HTR-8/SVneo (cell line): ENCODE measurements at places on chromosomes 1 and 21.

- no peak for DNase-seq
Measured at GRCh38 chr1:66415866-66416265, 118.1 kb upstream of the SGIP1 start.

GRCh38 chr1:110508028-110508940 lies 10.7 kb downstream of the KCNA10 start:
- DNase-seq: no peak

GRCh38 chr1:90761781-90762589 lies 44.9 kb upstream of the BARHL2 start:
- no peak for DNase-seq

GRCh38 chr1:39106801-39107327 lies 80.7 kb downstream of the NDUFS5 start:
- no peak for DNase-seq

GRCh38 chr1:37714689-37715088 lies 22.4 kb downstream of the CDCA8 start:
- no peak for DNase-seq

DNA sequence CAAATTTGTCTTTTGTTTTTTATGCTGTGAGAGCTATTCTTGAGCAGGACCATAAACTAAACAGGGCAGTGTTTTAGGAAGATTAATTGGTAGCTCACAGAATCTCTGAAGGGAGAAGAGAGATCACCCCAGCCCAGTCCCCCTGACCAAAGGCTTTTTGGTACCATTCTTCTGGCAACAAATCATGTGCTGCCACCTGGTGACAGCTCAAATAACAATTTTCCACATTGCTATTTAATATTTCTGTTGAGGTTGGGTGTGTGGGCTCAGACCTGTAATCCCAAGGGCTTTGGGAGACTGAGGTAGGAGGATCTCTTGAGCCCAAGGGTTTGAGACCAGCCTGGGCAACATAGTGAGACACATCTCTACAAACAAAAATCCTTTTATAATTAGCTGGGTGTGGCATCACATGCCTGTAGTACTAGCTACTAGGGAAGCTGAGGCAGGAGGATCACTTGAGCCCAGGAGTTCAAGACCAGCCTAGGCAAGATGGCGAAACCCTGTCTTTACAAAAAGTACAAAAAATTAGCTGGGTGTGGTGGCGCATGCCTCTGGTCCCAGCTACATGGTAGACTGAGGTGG lies 2.2 kb upstream of the TESK2 start:
- peak; percentile 44 for DNase-seq

DNA sequence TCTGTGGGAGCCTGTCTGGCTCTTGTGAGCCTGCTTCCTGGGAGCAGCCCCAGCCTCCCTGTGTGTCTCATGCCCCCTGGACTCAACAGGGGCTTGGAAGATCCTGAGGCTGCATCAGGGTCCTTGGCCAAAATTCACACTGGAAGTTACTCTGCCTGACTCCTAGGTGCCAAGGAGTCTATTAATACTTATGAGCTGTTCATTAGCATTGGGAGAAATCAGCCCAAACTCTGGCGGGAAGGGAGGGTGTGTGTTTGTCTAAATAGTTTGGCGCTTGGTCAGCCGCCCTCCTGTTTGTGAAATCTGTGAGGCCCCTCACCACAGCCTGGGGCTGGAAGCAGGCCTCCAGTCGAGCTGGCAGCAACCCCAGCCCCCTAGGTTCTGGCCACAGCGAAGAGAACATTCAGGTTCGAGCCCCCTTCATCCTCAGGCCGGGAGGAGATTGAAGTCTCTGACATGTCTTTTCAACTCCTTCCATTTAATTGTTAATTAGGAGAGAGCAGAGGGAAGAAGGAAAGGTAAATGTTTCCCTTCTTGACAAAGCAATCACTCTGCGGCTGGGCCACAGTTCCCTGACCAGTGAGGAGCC lies 82.1 kb upstream of the F3 start:
- DNase-seq: no peak

DNA sequence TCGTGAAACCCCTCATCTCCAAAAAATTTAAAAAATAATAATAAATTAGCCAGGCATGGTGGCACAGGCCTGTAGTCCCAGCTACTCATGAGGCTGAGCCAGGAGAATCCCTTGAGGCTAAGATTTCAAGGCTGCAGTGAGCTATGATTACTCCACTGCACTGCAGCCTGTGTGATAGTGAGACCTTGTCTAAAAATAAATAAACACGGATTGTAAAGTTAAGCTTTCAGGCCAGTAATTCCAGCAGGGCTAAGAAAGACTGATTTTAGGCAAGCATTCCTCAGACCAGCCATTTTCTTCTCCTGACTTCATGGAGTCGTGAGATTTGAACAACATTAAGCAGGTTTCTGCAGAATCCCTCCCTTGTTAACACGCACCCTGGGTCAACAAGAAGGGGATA lies 77.2 kb upstream of the EFHD2 start:
- no peak for DNase-seq

- DNase-seq: no peak
Measured at GRCh38 chr1:117616356-117616755, 10.5 kb downstream of the TENT5C start.

DNA sequence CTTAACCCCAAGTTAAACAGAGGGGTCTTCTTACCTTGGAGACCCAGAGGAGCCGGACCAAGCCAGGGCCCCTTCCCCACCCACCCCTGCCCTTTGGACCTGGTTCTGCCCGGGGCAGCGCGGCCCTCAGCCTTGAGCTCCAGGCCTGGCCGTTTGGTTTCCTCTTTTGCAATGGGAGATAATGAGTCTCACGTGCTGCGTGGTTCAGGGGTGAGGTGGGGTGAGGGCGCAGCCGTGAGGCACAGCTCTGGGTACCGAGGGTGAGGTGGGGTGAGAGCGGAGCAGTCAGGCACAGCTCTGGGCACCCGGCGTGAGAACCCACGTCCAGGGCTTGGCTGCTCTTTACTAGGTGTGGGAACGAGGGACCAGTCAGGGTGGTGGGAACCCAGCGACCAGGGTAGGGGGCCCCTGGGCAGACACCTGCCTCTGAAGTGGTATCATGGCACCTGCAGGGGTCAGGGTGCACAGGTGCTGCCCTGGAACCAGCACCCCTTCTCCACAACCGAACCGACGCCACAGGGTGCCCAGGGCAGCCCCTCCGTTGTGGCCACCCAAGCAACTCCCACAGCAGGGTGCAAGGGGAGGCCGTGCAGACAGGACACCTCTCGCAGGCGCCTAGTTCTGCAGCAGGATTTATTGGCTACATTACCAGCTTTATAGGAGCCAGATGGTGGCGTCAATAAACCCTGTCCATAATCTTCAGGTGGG lies 182.2 kb downstream of the PRDM16 start:
- DNase-seq: no peak

GRCh38 chr1:246591504-246591903 lies 25.2 kb downstream of the CNST start:
- DNase-seq: no peak

DNA sequence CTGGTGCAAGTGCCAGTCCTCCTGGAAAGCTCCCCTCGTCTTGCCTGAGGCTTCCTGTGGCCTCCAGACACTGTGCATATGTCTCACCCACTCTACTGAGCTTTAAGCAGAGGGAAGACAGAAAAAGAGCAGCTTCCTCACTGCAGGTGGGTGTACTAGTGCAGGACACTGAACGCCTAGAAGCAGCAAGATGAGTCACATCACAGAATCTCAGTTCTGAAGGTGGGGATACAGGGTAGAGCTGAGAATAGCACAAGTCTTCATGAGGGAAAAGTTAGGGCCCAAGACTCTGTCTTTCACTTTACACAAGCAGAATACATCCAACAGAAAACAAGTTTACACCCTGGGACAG lies 37.4 kb downstream of the PCAT6 start:
- DNase-seq: no peak

DNA sequence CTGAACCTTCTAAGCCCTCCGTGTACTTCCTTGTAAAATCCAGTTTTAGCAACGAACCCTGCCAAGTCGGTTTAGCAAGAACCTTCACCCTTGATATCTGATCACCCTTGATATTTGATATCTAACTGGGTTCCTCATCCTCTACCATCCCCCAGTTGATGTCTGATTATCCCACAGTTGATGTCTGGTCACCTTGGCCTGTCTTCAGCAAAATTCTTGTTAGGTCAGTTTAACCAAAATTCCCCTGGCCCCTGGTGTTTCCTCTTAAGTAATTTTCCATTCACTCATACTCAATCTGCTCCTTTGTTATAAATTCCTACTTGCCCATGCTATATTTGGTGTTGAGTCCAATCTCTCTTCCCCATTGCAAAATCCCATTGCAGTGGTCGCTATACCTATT lies 114.5 kb upstream of the ZNHIT6 start:
- no peak for DNase-seq

DNA sequence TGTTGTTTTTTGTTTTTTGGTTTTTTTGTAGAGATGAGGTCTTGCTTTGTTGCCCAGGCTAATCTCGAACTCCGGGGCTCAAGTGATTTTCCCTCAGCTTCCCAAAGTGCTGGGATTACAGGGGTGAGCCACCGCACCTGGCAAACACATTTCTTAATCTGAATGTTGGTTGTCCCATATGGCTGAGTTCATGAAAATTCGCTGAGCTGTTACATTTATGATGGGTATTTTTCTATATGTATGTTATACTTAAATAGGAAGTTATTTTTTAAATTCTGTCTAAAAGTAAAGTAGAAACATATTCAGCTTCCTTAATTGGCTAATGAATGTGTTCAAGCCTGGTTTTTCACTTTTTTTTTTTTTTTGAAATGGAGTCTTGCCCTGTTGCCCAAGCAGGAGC lies 75.1 kb downstream of the ASH1L start:
- DNase-seq: no peak

DNA sequence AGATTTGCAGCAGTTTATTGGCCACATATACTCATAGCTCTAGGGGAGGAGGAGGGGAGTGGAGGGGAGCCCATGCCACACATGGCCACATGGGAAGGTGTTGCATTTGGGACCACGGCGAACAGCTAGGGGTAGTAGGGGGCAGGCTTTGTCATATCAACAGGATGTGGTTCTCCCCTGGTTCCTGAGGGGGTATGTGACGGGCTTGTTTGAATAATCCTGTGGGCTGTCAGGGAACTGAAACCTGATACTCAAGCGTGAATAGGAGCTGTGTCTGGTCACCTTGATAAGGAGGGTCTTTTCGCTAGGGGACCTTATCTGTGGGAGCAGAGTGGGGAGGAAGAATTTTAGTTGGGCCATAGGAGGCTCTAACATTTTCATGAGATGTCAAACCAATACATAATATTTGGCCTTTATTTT lies 264.7 kb downstream of the CTH start:
- DNase-seq: no peak

DNA sequence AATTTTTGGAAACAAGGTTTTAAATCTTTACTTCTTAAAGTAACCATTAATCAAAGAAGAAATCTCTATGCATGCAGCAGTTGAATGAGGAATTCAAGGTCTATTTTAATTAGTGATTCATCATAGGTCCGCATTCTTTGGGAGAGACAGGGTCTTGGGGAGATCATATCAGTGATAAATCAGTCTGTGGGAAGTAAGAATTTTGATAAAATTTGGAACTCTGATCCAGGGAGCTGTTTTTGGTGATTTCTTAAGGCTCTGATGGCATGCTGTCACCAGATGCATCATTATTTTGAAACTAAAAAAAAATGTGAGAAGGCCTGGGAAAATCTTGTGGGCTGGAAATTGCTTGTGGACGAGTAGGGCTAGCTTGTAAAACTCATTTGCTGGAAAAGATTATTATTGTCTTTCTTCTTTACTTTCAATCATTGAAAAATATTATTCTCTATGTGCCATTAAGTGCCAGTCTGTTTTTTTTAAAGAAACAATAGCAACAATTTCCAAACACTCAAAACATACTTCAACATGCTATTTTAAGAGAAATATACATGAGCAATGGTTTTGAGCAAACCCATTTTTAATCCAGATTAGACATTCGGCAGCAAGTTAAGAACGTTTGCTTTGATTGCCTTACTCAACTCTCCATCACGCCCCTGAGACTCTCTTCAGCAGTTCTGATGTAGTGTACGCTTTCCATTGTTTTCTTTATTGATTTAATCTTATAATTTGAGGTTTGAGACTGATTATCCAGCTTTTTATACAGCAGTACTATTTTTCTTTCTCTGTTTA lies 62.6 kb downstream of the ZBTB18 start:
- DNase-seq: peak; percentile 51

DNA sequence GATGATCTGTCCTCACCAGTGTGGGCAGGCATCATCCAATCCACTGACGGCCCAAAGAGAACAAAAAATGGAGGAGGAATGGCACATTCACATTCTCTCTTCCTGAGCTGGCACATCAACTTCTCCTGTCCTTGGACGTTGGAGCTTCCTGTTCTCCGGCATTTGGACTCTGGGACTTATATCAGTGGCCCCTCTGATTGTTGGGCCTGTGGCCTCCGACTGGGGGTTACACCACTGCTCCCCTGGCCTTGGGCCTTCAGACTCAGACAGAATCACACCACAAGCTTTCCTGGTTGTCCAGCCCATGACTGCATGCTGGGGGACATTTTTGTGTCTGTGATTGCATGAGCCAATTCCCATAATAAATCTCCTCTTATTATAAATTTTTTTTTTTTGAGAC lies 20.1 kb downstream of the IFNLR1 start:
- no peak for DNase-seq

DNA sequence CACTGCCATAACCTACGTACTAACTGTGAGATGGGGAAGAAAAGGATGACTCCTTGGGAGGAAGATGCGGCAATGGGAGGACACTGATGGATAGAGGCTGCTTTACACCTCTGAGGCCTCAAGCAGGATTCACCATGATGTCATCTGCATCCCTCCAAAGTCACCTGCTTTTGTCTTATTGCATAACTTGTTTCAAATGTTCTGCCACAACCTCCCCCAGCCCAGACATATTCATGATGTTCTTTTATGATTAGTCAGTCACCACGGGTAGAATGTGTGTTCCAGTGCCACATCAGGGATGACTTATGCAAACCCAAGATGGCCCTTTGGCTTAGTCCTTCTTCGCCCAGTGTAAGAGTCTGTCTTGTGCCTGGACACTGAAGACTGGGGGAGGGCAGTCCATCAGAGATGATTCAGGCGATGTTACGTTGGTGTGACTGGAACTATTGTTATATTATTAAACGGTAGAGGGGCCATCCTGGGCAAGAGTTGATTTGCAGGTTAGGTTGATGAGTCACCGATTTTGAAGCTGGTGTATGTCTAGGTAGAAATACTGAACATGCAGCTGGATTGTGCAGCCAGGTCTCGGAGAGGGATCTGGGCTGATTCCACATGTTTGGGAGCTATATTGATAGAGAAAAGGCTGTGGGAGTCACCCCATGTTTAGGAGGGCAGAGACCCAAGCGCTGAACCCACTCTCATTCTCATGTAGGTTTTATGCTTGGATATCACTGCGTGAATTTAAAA lies 32.6 kb downstream of the RYR2 start:
- no peak for DNase-seq

- DNase-seq: no peak
Measured at GRCh38 chr1:156696755-156697154, 8.6 kb downstream of the CRABP2 start.

- DNase-seq: no peak
Measured at GRCh38 chr1:22290611-22291010, 147.7 kb upstream of the WNT4 start.
